Body of pancreas (tissue), 4 donors: ENCODE measurements at places on chromosomes 6 and 20. TPM values are rescaled to one million over a fixed set of nuclear protein-coding genes. Genes with fewer than 3 reads are reported as not detected.
A peak's percentile ranks its signal among the peaks of the same experiment; 100 is the strongest.

GRCh38 chr6:147142684-147143245 is 61.5 kb upstream of the STXBP5 start:
- no peaks in the 10 kb centered on the region for H3K27me3 ChIP-seq
- H3K4me1 ChIP-seq = no peaks in the 10 kb centered on the region
- no peak overlapping the region for H3K27ac ChIP-seq
- DNase-seq = no peak
- no peaks in the 10 kb centered on the region for H3K36me3 ChIP-seq

- H3K36me3 ChIP-seq = no peaks in the 10 kb centered on the region
- peak overlapping the region; percentile 41 for H3K4me3 ChIP-seq
- no peaks in the 10 kb centered on the region for H3K27me3 ChIP-seq
Measured at GRCh38 chr6:96521306-96521643, 331 bp upstream of the UFL1 start.

PDYN gene
- not detected for total RNA-seq

GRIK2 gene
- total RNA-seq = 0.52 TPM

CCN5 gene
- 18.2 TPM for total RNA-seq

C6orf52 gene
- not detected for total RNA-seq
